ENCODE measurements at places on chromosomes 6 and 20.

- DNase-seq = no peak
These were observed 75.7 kb downstream of the AGPAT4 start for GRCh38 chr6:161198176-161198575.

DNA sequence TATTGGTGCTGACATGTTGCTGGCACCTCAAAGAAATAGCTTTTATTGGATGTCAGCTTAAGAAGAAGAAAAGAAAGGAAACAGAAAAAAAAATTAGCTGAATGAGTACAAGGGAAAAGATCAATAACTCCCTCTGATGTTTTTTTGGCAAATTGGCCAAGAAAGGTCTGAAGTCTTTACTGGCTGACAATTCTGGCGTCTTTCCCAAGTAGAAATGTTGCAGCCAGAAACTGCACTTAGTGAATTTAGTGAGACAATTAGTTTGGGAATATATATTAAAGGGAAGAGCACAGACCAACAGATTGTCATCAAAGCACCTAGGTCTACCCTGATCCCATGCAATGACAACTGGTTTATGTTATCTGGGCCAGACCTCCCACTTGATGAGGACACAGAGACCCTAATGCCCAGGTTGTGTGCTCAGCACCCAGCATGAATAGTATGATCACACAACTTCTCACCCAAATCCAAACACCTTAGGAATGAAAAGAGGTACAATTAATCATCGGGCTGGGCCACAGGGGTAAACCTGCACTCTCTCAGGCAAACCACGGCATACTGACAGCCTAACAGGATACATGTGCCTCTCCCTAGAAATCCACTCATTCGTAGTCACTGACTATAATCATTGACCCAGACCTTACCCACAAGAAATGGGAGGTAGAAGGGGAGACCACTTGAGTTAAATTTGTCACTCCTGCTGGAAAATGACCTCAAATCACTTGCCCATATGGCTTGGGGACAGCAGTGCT lies 612.3 kb upstream of the ARID1B start:
- DNase-seq = no peak

- peak; percentile 91 for DNase-seq
These were observed 38.3 kb downstream of the ARHGAP18 start for GRCh38 chr6:129671442-129672340.

DNA sequence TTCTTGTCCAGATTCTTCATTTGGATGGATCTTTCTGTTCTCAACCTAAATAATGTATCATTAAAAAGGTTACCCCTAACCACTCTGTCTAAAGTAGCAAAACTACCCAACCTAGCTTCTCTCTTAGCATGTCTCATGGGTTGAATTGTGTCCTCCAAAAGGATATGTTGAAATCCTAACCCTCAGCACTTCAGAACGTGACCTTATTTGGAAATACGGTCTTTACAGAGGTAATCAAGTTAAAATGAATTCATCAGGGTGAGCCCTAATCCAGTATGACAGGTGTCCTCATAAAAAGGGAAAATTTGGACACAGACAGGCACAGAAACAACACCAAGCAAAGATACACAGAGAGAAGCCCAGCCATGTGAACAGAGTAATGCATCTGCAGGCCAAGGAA lies 6.1 kb upstream of the FRK start:
- DNase-seq = no peak

GRCh38 chr20:20518263-20518662 lies 150.4 kb downstream of the INSM1 start:
- no peak for DNase-seq

GRCh38 chr6:43052842-43053544 lies 658 bp downstream of the CUL7 start:
- no peak for DNase-seq

DNA sequence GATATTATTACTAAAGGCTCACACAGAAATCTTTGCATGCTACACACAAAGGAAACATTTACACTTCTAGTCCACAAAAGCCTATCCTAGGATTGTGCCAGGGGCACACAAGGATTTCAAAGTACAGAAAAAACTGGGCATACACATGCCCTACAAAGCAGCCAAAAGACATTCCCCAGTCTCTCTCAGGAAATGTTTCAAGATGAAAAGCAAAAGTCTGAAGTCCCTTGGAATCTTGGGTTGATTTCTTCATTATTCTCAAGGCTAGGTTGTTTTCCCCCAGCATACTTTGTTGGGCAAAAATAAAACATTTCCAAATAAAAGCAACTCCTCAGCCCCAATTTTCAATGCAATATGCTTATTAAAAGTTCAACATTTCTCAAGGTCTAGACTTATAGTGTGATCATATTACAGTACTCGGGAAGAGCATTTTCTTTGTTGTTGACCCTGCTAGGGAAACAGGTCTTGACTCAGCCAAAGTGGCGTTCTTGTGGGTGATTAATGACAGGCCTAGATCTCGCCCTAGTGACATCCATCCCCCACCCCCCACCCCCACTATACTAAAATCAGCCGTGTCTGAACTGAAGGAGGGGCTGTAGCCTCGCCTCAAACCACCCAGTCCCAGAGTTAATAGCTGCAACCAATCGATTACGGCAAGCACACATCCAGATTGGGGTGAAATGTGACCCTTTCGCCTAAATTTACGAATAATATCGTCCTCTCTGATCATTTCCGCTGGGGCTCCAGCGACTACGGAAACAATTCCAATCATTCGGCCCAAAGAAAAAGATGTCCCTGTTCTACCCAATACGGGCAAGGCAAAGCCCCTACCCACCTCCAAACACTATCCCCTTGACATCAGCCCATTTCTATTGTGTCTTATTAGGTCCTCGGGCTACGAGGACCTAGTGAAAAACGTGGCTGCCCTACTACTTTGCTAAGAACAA lies 1.4 kb downstream of the AKIRIN2 start:
- DNase-seq = peak; percentile 74

DNA sequence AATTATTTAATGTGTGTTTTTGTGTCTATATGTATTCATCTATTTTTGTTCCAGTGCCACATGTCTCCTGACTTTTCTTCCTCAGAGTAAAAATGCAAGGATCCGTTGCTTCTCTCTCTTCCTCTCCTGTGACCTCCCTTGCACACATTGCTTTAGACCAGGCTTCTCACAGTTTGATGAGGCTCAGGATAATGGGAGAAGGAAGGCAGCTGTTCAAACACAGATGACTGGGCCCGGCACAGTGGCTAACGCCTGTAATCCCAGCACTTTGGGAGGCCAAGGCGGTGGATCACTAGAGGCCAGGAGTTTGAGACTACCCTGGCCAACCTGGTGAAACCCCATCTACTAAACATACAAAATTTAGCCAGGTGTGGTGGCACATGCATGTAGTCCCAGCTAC lies 241.9 kb downstream of the SAMD5 start:
- DNase-seq = no peak

All from activated CD4-positive, alpha-beta T cell treated with anti-CD3 and anti-CD28 coated beads, Interleukin-2, amount 50 U/mL, for 16 hours (primary cell).